Renal cortical epithelial cell (primary cell): ENCODE measurements at places on chromosomes 12 and 14. TPM values are rescaled to one million over a fixed set of nuclear protein-coding genes. Genes with fewer than 3 reads are reported as not detected.

DNA sequence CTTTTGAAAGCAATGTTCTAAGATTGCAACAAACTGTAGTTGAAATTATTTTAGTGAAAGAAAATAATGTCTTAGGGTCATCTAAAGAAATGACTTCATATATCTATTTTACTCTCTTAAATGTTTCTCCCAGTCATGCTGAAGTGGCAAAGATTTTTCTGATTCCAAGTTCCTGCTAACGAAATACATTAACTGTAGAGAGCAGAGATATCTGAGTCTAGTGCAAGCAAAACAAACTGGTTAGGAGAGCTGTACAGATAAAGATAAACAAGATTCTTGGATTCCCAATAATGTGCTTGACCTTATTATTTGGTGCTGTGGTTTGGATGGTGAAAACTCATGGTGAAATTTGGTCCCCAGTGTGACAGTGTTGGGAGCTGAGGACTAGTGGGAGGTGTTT is 199.9 kb upstream of the PWP1 start:
- DNase-seq: no peak

DNA sequence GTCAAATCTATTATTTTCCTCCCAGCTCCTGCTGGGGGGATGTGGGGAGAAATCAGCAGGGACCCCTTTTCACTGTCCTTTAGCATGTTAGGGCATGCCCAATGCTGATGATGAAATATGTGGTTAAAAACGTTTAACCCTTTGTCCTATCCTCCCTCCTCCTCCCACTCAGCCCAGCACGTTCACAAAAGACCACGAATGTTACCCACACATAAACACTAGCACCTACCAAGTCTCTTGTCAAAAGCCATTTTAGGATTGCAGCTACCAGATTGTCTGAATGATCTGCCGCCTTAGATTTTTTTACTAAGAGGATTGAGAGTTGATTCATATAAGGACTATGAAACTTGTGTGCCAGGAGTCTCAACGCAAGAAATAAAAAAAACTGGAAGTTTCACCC is 70.4 kb downstream of the TBK1 start:
- DNase-seq: no peak

GRCh38 chr14:80658155-80658554 is 283.4 kb downstream of the CEP128 start:
- no peak for DNase-seq

DNA sequence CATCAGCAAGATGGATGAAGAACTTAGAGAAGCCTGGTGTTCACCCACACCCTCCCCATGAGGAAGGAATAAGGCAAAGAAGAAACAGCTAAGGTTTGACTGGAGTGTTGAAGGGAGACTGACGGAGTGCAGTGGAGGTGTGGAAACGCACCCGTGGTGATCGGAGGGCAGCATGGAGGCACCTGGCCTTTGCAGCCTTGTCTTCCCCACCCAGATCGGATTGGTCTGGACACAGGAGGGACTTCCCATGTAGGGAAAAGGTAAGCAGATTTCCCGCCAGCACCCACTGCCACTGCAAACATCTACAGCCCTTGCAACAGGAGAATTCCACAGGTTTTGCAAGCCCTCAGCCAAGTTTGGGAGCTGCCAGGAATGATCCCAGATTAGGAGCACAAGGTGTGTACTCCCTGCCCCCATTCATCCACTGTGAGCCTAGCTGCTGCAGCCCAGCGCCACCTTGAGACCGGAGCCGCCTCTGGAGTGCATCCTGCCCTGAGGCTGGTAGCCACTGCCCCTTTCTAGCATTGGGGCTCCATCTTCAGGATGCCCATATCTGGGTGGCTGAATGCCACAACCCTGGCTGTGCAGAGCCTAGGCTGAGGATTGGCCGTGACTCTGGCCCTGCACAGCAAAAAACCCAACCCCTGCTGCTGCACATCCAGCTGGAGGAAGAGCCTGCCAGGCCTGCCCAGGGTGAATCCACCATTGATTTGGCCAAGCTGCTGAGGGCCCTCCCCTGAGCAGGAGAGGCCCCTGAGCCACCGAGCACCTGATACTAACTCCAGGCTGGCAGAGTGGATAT is 411.1 kb downstream of the TMEM121 start:
- DNase-seq: no peak

The IL26 gene
- total RNA-seq: not detected in 2 replicates

The WBP11 gene
- 5.4 and 23.4 TPM in 2 replicates for total RNA-seq

The CLEC6A gene
- total RNA-seq: 0.20 TPM in 1 of 2 replicates, not detected in the other

DNA sequence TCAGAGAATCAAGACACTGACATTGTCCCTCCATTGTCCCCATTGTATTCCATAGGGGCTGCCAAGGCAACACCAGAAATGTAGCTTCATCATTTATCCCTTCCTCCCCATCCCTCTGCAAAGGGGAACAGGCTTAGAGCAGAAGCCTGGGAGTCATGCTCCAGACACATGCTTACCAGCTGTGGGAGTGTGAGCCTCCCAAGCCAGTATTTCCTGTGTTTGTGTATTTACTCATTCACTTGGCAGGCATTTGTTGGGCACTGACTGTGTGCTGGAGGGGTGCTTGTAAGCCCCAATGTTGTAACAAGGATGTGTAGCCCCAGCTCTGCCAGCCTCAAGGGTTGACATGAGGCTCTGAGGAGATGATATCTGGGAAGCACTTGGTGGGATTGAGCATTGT is 46.0 kb upstream of the TCL1A start:
- no peak for DNase-seq

DNA sequence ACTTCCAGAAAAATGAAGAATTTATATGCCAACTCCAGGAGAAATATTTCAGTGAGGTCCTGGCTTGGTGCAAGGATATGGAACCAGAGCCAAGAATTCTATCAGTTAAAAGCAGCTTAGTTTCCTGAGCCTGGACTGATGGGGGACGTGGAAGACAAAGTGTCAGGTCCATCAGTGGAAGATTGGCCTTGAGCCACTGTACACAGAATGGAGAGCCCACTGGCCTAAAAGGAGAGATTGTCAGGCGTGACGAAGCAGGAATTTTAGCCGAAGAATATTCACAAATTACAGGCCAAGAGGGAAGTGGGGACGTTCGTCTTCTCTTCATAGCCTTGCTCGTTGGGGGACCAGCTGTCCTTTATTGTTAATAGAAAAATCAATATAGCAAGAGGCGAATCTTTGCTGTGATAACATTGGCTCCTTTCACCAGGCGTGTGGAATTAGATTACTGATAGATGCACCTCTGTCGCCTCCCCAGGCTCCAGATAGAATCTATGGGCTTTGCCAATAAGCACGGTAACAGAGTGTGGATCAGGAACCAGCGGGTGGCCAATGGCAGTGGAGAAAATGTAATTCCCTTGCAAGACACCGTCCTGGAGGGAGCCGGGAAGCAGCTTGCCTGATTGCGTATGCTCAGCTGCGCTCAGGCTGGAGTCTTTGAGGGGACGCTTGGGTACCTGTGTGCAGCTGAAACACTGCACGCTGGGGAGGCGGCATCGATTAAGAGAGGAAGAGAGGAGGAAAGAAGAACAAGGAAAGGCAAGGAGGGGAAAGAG is 56.4 kb downstream of the TMEM132C start:
- no peak for DNase-seq

The SLC38A4 gene
- under 0.01 TPM in 1 of 2 replicates, not detected in the other for total RNA-seq
